ENCODE measurements at places on chromosomes 7 and 10.

DNA sequence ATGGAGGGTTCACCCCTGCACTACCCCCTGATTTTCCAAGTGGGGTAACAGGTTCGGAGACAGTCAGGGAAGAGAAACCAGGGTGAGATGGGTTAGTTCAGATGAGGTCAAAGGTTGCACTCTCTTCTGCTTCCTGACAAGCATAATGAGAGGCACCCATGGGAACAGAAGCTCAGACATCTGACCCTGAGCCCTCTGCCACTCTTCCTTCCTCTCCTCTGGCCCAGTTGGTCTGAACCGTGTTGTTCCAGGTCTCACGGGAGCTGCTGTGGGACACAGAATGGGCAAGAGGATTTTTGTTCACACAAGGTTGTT, 38.4 kb downstream of the DNAJB12 start:
- peak; percentile 36 for DNase-seq

DNA sequence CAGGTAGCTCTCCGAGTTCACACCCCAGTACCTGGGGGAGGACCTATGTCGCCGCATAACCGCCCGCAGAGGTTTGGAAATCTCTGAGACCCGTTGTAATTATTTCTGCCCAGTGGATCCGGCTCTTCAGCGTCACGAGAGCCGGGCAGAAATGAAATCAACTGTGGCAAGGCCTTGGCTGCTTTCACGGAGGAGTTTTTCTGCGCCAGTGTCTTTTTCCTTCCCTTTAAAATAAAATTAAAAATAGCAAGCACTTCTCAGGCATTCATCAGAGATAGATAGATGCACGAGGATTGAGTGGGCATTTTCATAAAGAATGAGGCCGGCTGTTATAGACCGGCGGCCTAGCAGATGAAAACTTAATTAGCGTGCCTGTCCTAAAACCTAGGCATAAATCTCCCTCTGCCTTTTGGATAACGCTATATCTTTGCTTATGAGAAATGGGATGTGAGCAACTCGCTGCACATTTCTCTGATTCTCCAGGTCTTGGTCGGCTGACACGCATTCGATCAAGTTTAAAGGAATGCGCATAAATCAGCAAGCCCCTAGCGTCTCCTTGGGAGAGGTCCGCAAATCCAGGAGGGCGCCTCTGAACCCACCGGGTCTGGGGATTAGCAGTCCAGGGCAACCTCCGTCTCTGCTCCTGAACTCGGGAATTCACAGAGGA, 6.4 kb downstream of the HOXA13 start:
- DNase-seq, result no peak

DNA sequence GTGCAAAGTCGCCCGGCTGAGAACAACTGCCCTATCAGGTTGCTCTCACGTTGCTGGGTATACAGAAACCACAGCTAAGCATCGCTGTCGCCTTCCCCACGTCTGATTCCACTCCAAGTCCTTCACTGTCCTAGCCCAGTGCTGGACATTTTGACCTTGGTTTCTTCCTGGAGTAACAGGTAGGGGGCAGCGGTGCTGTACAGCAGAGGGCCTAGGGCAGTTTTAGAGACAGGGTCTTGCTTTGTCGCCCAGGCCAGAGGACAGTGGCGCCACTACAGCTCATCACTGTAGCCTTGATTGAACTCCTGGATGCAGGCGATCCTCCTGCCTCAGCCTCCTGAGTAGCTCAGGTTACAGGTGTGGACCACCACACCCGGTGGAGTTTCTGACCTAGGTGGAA, 2.6 kb downstream of the CLDN15 start:
- DNase-seq, result peak; percentile 28

DNA sequence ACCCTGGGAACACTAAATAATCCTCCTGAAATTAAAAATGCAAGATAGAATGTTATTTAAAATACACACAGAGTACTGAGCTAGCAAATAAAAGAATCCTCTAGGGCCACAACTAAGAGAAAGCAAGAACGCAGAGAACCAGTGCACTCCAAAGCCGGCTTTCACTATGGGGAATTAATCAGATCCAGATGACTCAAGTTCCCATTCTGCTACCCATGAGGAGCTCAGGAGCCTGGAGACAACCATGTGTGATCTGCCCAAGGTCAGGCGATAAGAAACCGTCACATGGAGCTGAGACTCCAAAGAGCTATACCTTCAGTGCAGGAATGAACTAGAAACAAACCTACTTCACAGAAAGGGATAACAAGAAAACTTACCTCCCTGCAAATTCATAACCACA, 19.5 kb upstream of the CYREN start:
- no peak for DNase-seq

DNA sequence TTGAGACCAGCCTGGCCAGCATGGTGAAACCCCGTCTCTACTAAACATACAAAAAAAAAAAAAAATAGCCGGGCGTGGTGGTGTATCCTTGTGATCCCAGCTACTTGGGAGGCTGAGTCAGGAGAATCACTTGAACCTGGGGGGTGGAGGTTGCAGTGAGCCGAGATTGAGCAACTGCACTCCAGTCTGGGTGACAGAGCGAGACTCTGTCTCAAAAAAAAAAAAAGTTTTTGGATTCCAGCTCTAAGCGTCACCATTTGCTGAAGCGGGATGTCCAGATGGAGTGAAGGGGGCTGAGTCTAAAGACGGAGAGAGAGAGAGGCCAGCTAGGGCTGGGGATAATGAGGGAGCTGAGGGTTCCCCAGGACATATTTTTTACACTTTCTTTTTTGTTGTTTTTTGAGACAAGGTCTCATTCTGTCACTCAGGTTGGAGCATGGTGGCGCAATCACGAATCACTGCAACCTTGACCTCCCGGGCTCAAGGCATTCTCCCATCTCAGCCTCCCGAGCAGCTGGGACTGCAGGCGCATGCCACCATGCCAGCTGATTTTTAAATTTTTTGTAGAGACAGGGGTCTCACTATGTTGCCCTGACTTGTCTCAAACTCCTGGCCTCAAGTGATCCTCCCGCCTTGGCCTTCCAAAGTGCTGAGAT, 9.4 kb upstream of the HK1 start:
- DNase-seq, result no peak

GRCh38 chr7:70380421-70381015, 751.4 kb upstream of the GALNT17 start:
- DNase-seq, result no peak

DNA sequence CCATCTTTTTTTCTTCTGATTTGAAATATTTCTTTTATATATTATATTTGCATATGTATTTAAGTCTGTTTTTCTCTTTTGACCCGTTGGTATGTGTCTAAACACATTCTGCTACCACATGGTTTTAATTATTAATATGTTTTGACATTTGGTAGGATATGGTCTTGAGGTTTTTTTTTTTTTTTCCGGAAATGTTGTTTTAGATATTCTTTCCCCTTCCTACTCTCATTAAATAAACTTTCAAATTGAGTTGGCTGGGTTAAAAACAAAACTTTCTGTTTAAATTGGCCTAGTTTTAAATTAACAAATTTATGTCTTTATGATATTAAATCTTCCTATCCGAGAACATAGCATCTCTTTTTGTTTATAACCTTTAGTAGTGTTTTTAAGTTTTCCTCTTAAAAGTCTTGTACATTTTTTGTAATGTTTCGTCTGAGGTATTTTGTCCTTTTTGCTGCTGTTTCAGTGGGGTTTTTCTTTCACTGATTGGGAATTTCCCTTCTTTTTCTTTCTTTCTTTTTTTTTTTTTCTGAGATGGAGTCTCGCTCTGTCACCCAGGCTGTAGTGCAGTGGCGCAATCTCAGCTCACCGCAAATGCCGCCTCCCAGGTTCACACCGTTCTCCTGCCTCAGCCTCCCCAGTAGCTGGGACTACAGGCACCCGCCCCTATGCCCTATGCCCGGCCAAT, 25.4 kb downstream of the STAM start:
- DNase-seq, result no peak
